ENCODE measurements at places on chromosomes 6 and 20.

DNA sequence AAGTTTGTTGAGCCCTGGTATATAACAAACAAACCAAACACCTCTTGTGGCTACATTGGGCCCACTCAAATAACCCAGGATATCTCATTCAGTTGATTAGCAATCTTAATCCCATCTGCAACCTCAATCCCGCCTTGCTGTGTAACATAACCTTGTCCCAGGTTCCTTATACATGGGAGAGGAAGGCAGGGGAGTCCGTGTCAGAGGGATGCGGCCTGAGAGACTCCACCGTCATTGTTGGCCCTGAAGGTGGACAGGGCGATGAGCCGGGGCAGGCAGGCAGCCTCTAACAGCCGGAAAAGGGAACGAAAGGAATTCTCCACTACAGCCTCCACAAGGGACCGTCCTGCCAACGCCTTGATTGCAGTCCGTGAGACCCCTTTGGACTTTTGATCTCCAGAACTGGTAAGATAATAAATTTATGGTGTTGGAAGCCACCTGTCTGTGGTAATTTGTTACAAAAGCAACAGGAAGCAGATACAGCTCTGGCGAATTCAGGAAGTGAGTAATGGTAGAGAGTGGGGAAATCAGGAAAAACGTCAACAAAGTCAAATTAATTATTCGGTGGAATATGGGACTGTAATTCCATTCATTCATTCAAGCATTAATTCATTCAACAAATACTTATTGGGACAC is 124.5 kb upstream of the SALL4 start:
- DNase-seq: no peak

DNA sequence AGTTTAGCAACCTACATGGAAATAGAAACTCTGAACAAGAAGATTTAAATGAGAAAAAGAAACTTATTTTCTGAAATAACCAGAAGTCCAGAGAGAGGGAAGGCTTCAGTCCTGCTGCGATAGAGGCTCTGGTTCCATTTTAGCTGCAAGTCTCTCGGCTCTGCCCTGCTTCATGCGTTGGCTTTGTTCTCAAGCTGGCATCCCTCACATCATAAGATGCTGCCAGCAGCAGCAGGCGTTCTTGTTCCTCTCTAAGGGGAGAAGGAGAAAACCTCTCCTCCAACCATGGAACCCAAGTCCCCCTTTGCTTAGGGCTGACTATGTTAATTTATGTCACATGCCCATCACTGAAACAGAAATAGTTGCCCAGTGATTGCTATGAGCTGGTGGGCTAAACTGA is 46.4 kb upstream of the PMEPA1 start:
- DNase-seq: no peak

- no peak for DNase-seq
Measured at GRCh38 chr6:159043947-159044346, 844 bp downstream of the TAGAP start.

DNA sequence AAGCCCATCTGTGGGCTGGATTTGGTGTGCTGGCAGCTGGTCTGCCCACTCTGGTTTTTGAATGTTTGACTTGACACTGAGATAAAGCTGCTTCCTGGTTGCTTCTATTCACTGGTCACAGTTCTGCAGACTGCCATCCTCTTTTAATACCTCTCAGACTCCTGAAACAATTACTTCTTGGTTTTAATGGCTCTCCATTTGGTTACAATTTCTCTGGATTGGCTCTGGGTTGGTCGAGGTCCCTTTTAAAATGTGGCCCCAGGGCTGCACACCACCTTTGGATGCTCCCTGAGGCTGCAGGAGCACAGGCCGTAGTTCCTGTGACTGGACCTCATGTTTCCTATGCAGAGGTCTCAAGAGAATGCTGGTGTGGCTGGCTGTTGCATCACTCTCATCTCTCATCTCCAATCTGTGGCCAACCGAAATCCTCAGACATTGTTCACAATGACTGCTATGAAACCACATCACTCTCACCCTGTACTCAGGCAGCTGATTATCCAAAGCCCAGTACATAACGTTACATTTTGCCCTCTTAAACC is 98.5 kb downstream of the INSM1 start:
- peak; percentile 30 for DNase-seq

DNA sequence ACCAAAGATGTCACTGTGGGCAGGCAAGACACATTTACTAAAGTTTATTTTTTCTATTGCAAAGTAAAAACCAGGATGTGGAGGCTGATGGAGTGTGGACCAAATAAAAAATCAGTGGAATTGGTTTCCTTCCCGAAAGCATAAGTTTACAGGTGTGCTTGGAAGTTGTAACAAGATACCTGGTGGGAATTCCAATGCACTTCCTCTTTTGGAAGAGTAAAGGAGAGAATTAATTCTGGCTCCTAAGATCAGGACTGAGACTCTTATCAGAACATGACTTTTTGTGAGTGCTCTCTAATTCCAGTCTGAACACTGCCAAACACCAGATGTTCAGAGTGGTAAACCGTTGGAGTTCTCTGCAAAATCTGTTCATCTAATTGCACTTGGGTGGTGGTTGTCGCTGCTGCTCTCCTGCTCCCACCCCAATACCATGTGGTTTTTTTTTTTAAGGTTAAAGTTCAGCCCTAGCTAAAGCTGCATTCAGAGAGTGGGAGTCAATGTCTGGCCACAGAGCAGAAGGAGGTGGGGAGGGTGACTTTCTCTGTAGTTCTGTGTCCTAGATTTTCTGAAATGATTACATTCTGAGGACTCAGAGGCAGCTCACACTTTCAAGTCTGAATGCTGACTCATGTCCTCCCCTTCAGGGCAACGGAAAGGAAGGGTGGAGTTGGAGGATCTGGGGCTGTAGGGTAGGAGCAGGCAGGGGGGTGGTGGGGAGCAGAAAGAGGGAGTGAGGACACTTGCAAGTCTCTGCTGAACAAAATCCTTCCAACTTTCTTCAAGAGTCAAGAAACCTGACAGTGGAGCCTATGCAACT is 275.8 kb upstream of the PRDM1 start:
- DNase-seq: peak; percentile 73

DNA sequence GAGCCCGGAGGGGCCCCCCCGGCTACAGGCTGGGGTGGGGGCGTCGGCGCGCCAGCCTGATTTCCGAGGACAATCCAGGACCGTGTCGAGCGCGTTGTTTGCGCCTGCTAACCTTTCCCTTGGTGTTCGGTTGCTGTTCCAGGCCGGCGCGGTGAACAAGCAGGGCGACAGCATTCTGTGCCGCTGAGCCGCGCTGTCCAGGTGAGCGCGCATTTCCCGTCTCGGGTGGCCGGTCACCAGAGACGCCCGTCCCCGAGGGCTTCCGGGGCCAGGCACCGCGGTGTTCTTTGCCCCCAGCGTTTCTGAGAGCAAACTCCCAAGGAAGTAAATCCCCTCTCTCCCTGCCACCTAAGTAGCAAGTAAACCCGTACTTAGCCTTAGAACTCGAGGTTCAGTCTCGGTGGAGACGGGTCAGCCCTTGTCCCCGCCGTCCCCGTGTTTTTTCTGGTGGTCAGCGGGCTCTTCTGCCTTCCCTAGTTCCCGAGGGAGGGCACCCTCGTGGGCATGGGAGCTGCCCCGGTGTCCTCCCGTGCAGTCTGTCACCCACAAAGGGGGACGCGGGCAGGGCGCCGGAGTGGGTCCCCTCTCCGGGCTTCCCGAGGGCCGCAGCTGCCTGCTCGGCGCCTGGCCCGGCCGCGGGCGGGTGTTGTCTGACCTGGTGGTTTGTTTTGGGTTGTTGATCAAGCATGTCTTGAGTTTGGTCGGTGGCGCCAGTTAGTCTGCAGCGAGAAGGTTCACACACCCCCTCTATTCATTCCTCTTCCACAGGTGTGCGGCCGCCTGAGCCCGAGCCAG is 1.5 kb downstream of the ID4 start:
- DNase-seq: no peak

DNA sequence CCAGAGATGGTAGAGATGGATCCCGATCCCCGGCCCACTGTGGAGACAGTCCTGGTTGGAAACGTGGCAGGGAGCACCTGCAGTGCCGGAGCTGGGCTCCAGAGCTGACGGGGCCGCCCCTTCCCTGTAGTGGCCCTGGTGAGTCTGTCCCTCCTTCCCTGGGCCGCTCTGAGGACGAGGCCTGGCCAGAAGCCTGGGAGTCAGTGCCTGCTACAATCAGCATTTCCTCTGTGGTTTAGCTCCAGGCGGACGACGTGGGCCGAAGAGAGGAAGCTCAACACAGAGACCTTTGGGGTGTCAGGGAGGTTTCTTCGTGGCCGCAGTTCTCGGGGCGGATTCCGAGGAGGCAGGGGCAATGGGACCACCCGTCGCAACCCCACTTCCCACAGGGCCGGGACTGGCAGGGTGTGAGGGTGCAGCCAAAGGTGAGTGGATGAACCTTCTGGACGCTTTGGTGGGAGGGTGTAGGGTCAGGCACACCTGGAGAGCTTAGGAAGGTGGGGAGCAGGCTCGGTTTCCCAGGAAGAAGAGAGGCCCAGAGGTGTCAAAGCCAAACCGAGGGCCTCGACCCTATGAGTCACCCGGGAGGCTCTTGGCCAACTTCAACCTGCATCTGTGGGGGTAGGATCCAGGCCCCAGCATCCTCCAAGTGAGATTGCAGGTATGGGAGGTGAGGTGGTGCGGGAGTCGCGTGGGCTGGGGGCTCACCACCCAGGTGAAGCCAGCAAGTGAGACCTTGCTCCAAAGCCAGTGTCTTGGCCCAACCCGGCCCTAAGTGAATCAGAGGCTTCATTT is 9.9 kb downstream of the PSMA7 start:
- DNase-seq: no peak

DNA sequence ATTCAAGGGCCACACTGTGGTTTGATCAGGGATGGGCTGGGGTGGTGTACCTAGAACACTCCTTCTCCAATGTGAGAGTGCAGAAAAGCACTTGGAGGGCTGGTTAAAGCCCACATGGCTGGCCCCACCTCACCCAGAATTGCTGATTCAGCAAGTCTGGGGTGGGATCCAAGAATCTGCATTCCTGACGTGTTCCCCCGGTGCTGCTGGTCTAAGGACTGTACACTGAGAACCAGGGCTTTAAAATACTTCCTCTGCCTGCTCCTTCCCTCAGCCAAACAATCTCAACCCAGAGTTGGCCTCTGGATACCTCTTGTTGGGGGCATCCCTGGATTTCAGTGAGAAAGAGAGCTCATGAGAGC is 13.4 kb upstream of the OCSTAMP start:
- DNase-seq: no peak

DNA sequence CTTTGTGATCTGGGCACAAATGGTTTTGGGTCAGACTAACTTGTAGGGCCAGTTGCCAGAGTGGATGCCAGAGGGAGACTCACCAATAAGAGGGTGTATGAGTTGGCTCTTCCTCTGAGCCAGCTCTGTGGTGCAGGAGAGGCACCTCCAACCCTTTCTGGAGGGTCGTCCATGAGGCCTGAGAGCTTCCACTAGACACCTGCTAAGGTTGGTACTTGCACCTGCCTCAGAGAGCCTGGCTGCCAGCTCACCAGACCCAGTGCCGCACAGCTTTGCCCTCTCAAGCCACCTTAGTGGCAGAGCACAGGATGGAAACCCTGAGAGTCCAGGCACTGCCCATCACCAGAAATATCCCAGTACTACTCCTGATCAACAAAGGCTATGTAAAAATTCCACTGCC is 504.3 kb downstream of the EYS start:
- DNase-seq: no peak

GRCh38 chr20:52800734-52801627 is 171.2 kb upstream of the TSHZ2 start:
- DNase-seq: no peak

DNA sequence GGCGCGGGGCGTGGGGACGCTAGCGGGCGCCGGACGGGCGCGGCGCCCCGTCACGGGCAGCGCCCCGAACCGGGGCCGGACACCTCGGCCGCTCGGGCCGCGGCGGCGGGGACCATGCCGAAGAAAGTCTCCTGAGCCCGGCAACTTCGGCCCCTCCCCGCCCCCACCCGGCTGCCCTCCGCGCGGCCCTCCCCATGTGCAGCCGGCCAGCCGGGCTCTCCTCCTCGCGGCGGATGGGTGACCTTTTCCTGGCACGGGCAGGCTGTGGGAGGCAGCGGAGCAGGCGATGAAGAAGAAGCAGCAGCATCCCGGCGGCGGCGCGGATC is 278 bp downstream of the UST start:
- no peak for DNase-seq

- no peak for DNase-seq
Measured at GRCh38 chr6:156434795-156435190, 342.4 kb upstream of the ARID1B start.

DNA sequence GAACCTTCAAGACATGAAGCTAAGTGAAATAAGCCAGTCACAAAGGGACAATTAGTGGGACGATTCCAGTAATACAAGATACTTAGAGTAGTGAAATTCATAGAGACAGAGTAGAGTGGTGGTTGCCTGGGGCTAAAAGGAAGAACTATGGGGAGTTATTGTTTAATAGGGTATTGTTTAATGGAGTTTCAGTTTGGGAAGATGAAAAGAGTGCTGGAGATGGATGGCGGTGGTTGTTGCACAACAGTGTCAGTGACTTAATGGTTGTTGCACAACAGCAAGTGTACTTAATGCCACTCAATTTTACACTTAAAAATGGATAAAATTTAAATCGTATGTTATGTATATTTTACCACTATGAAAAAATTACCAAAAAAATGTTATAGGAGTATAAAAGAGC is 209.7 kb upstream of the TENT5A start:
- no peak for DNase-seq

DNA sequence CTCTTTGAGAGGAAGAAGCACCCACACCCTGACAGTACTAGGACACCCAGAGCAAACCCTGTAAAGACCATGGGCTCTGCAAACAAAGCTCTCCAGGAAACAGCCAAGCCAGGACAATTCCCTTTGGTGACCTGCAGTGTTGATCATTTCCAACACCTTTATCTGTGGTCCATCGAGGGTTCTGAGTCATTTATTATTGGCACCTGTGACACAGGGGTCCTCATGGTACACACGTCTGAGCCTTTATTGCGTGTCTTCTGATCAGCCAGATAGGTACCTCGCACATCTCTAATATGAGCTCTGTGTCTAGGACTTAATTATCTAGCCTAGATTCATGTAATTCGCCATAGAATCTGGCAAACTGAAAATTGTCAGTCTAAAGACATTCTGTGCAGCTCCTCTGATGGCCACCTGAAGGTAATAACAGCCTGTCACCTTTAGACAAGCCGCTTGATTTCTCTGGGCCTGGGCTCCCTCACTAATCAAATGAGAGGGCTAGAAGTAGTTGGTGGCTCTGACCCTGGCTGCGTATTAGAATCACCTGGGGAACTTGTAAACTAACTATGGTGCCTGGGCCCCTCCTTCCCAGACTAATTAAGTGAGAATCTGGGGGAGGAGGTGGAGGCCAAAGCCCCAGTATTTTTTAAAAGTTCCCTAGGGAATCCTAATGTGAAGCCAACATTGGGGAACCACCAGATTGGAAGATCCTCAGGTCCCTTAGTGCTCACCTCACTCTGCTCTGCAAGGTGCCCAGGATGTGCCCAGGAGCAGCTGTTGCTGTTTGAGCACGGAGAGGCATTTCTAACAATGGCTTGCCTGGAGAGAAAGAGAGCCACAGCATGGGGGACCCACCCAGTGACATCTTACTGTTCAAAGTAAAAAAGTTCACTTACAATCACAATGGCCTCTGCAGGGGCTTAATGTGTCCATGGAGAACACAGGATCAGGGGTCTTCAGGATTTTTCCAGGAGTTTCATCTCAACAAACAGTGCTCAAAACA is 122.0 kb upstream of the ARID1B start:
- DNase-seq: no peak

All from stimulated activated CD4-positive, alpha-beta T cell treated with anti-CD3 and anti-CD28 coated beads, Interleukin-1b, Interleukin-23, amount 100 ng/mL, for 48 hours (primary cell).